ENCODE measurements at places on chromosomes 1 and 21. TPM values are rescaled to one million over a fixed set of nuclear protein-coding genes. Genes with fewer than 3 reads are reported as not detected.

DNA sequence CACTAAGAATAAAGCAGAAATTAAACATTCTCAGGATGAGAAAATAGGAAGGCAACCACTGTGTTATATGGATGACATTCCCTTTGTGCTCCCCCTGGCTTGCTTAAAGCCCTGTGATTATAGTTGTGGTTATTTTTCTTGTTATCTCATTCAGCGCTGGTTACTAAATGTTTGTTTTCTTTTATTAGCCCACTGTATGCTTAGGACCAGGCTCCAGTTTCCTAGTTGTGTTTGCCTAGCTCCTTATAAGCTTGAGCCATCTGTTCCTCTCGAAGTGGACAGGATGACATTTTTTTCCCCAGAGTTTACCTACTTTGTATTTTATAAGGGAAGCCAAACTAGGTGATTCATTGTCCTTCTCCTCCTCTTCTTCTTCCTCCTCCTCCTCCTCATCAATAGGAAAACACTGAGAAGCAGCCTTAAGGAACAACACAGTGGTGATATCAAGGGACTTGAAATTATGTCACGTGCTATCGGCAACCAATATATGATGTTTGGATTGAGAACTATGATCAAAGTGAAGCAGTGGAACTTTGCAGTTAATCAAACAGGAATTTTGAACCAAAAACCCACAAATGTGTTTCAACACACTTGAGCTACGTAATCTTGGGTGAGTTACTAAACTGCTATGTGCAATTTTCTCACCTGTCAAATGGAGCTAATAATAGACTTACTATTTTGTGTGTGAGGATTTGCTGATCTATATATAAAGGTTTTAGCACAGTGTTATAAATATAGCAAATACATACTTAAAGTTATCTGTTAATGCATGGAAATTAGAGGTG lies 35.1 kb upstream of the RGS7 start:
- no peaks in the 10 kb centered on the region for H3K27me3 ChIP-seq
- no peak overlapping the region for H3K4me3 ChIP-seq
- no peaks in the 10 kb centered on the region for H3K36me3 ChIP-seq
- DNase-seq = no peak
- H3K4me1 ChIP-seq = no peaks in the 10 kb centered on the region

DNA sequence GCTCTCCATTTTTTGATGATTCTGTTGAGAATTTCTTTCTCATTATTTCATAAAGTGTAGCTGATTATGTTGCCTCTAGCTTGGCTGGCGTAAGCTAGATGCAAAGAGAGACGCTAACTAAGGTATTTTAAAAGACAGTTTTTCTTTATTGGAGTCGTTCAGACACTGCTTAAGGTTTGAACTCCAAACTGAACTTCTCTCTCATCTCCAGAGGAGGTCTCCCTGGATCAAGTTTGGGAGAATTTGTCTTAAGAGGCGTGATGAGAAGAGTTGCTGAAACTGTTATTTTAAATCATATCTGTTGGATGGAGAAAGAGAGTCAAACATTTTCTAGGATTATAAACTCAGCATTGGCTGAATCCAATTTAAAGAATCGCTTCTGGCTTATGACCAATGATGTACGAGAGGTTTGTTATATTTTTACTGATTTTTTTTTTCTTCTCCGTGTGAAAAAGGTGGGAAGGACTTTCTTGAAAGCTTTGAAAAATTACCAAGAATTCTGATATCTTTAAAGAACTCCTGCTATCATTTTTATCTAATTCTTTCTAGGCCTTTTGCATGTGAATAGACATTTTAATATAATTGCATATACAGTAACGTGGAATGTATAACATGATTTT lies 34.0 kb downstream of the MAP3K7CL start:
- H3K36me3 ChIP-seq = no peaks in the 10 kb centered on the region
- no peak overlapping the region for H3K27ac ChIP-seq
- H3K27me3 ChIP-seq = no peaks in the 10 kb centered on the region
- H3K4me3 ChIP-seq = no peak overlapping the region

- H3K4me3 ChIP-seq = no peak overlapping the region
- DNase-seq = no peak
- H3K27me3 ChIP-seq = no peaks in the 10 kb centered on the region
- H3K36me3 ChIP-seq = no peaks in the 10 kb centered on the region
- H3K4me1 ChIP-seq = no peaks in the 10 kb centered on the region
These were observed 69.5 kb upstream of the TNR start for GRCh38 chr1:175812936-175813335.

DNA sequence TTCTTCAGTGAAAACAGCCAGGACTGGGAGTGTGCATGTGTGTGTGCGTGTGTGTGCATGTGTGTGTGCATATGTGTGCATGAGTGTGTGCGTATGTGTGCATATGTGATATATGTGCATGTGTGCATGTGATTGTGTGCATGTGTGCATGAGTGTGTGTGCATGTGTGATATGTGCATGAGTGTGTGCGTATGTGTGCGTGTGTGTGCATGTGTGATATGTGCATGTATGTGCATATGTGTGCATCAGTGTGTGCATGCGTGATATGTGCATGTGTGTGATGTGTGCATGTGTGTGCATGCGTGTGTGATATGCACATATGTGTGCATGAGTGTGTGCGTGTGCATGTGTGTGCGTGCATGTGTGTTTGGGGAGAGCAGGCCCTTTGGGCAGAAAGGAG lies 89.8 kb downstream of the ITPKB start:
- no peak for DNase-seq
- peaks cover 7% of the 10 kb centered on the region for H3K4me1 ChIP-seq
- H3K4me3 ChIP-seq = no peak overlapping the region
- H3K27me3 ChIP-seq = no peaks in the 10 kb centered on the region
- H3K27ac ChIP-seq = no peak overlapping the region
- no peaks in the 10 kb centered on the region for H3K36me3 ChIP-seq

Gene CRYAA
- not detected for total RNA-seq

Gene CNKSR1
- 3.3 TPM for total RNA-seq
